Activated CD4-positive, CD25-positive, alpha-beta regulatory T cell treated with anti-CD3 and anti-CD28 coated beads, Interleukin-2, amount 50 U/mL, for 72 hours (primary cell): ENCODE measurements at places on chromosomes 2 and 18.

DNA sequence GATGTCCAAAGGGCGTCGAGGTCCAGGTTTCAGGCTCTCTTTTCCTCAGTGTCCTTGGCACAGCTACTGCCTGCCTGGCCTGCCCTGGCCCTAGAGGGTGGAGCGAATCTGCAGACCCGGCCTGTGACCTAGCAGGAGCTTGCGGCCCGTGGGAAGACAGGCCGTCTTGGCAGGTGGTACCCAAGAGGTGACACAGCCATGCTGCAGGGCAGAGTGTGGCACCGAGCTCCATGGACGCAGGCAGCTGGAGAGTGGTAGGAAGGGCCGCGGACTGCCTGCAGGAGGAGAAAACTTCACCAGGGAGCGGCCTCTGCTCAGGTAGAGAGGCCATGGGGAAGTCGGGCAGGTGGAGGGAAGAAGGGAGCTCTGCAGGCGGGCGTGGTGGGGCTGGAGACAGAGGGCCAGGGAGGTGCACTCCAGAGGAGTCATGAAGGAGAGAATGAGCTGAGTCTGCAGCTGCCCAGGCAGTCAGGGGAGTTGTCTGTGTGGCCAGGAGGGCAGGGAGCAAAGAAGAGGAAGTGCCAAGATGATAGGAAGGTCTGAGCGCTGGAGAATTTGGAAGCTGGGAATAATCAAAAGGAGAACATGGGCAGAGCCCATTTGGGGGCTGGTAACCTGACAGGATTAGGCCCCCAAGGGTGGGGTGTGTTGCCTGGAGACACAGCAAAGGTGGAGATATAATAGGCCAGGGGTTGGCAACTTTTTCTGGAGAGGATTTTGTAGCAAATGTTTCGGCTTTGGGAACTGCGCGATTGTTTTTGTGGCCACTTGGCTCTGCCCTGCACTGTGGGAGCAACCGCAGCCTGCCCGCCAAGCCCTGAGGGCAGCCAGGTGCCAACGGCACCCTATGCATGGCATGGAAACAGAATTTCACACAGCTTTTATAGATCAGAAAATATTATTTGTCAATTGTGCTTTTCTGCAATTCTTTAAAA is 154.4 kb upstream of the PXDN start:
- DNase-seq, result no peak

- no peak for DNase-seq
Measured at GRCh38 chr2:197209246-197209645, 101.3 kb downstream of the ANKRD44 start.

GRCh38 chr2:88828397-88829137 is 137.1 kb downstream of the RPIA start:
- DNase-seq, result no peak

DNA sequence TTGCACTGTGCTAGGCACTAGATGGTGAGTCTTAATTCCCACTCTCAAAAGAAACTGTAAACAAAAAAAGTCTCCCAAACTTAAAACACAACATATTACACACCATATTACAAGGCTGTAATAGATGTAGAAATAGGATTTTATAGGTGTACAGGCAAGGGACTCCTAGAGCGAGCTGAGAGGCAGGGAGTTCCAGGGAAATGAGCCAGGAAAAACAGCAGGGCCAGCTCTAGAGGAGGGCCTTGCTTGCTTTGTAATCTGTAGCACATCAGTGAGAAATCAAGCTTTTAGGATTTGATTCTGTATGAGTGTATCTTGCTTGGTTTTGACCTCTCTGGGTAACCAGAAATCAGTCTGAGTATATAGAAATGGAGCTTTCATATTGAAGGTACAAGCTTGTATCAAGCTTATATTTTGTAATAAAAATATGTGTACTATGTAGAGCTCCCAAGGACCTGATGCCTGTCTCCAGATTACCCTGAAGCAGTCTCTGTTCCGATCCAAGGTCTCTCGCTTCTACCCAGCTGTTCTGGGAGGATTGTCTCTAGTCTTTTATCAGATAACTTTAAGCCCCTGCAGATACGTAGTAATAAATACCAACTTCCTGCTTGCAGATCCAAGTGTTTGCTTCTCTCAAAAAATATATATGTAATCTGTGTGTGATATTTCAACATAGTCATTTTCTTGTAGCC is 73.0 kb downstream of the MYO1B start:
- no peak for DNase-seq

DNA sequence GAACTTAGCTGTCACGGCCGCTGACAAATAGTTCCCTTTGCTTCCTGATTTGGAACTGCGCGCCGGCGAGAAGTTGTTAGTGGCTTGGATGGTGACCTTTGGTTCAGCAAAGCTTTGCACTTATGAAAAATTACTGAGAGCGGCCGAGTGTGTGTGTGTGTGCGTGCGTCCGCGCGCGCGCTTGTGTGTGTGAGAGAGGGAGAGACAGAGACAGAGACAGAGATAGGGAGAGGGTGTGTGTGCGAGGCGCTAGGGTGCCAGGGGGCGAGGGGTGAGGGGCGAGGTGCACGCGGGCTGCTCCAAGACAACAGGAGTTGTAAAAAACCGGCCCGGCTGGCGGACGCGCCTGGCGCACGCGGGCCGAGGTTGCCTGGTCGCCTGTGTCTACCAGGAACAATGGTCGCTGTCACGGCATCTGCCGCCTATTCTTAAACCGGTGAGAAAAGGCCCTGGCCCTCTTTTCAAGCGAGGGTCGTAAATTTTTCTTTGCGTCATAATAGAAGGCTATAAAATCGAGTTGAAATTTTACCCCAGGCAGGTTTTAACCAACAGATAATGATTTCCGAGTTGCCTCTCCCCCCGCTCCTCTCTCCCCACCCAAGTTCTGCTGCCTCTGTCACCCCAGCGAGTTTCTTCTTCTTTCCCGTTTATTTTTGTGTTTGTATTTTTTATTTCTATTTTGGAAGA is 535 bp downstream of the HOXD3 start:
- DNase-seq, result no peak
